ENCODE measurements at places on chromosomes 1 and 21.

- H3K36me3 ChIP-seq = peaks cover 6% of the 10 kb centered on the region
- no peak overlapping the region for H3K27ac ChIP-seq
- H3K27me3 ChIP-seq = no peaks in the 10 kb centered on the region
- H3K4me1 ChIP-seq = no peaks in the 10 kb centered on the region
- no peak overlapping the region for H3K4me3 ChIP-seq
- DNase-seq = no peak
These were observed 146.0 kb downstream of the PEX14 start for GRCh38 chr1:10620776-10621175.

DNA sequence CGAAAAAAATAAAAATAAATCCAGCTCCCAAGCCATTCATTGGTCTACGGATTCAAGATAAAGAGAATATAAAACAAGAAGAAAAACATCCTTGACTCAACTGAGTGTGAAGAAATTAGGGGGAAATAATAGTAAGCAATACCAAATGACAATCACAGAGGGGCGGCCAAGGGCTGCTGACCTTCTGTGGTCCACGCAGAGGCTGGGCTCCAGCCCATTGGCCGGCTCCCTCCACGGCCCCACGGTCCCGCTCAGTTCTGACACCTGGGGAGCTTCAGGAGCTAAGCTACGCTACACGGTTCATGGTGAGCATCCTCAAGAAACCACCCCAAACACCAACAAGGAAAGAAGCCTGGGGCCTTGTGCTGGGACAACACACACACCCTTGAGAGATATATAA lies 400 bp upstream of the KRTAP10-12 start:
- H3K4me3 ChIP-seq = no peak overlapping the region
- H3K27ac ChIP-seq = no peak overlapping the region
- no peak for DNase-seq

DNA sequence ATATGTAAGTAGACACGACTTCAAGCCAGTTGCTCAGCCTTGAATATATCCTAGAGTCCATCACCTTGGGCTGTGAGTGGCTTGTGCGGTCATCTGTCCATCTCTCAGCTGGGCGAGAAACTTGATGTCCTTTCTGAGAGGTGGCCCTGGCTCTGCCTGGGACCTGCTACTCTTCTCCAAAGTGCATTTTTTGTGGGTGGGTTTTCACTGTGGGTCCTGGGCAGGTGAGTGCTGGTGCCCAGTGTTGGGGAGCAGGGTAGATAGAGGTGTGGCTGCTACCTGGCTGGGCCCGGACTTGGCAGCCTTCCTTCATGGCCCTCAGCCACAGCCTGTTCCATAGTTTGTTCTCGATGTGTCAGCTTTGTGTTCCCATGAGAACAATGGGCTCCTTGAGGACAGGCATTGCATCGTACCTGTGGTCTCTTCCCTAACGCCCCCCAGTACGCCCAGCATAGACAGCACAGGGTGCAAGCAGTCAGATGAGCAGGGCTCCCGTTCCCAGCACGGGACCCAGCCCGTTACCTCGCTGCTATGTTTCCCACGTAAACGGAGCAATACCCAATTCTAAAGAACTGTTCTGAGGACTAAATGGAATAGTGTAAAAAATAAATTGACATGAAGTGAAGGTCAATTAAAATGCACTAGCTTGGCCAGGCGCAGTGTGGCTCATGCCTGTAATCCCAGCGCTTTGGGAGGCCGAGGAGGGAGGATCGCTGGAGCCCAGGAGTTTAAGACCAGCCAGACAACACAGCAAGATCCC lies 877 bp upstream of the SLX9 start:
- DNase-seq = no peak
- peak overlapping the region; percentile 76 for H3K4me3 ChIP-seq
- no peaks in the 10 kb centered on the region for H3K36me3 ChIP-seq
- H3K4me1 ChIP-seq = peaks cover 16% of the 10 kb centered on the region
- no peaks in the 10 kb centered on the region for H3K27me3 ChIP-seq
- H3K27ac ChIP-seq = no peak overlapping the region

DNA sequence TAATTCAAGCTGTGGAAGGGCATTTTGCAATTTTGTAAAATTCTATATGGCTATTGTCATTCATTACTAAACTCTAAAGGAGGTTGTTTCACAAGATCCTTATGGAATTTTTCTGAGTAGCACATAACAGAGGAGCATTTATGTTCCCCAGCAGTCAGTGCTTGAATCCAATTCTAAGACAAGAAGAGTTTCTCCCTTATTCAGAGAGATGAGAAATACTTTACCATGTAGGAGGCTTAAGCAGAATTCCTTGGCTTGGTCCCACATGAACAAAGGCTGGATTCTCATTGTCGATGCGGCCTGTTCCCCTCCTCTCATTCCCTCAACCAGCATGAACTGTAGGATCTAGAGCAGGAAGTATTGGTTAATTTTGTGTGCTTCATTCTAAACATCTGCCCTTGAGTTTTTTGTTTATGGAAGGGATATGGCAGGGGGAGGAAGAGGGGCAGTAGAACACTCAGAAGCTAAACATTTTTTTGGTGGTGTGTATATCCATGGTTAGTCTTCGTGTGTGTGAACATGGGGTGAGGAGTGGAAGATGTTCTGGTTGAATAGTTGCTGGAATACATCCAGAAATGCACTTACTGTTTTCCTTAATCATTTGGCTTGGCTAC lies 74.3 kb downstream of the LAMC1 start:
- DNase-seq = no peak
- H3K27ac ChIP-seq = no peak overlapping the region
- H3K4me1 ChIP-seq = peaks cover 64% of the 10 kb centered on the region

GRCh38 chr1:150281758-150282557 lies at the start of gene CIART:
CIART (plus strand) TSS chr1:150282554; CDS start chr1:150283268, 714 bp downstream.
- peaks cover 22% of the 10 kb centered on the region for H3K4me1 ChIP-seq
- peak within 1 kb of the TSS; percentile 96 for H3K27ac ChIP-seq
- no peaks in the 10 kb centered on the region for H3K27me3 ChIP-seq
- peak; percentile 97 for DNase-seq
- peak within 1 kb of the TSS; percentile 77 for H3K4me3 ChIP-seq

DNA sequence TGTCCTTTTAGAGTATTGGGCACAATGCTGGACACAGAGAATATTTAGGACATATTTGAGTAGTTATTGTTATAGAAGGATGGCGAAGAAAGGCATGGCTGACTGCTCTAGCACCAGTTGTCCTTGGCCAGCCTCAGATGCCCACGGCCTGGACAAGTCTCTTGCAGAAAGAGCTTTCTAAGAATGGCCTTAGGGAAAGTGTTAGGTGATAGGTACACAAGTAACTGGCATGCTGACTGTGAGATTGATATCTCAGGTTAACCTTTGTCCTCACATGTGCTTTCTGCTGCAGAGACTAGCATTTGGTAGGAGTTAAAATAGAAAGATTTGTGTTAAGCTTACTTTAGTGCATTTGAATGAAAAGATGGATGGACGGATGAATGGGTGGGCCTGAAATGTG lies 10.1 kb downstream of the SFT2D2 start:
- peaks cover 19% of the 10 kb centered on the region for H3K4me1 ChIP-seq
- H3K27me3 ChIP-seq = no peaks in the 10 kb centered on the region

DNA sequence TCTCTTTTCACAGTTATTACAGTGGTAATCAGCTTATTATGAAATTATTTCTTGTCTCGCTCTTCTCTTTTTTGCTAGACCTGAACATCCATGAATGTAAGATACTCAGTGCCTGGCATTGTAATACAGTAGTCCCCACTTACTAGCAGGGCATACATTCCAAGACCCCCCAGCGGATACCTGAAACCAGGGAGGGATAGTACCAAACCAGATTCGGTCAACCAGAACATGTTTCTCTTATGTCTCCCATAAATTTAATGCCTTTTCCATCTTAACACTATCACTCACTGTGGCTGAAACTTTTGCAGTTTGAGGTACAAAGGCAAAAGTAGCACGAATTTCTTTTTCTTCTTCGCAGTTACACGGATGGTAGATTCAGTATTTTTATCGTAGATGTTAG lies 24.6 kb upstream of the B3GALT2 start:
- H3K27ac ChIP-seq = no peak overlapping the region
- no peaks in the 10 kb centered on the region for H3K4me1 ChIP-seq
- H3K4me3 ChIP-seq = no peak overlapping the region

DNA sequence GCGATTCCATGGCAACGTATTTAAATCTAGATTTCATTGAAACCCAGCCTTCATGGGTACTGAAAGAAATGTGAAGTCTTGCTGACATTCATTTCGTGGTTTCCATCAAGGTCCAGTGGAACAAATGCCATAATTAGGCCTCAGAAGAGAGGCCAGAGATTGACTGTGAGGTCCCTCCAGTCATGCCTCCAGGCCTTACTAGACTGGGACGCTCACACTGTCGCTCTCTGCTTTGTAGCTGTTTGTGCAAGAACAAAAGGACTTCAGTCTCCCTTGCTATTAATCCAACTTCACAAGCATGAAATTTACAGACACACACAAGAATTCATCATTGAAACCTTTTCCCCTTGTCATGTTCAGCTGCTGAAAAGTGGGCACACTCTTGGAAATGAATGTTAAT lies 180.4 kb upstream of the FOXD3 start:
- no peak for DNase-seq
- H3K27me3 ChIP-seq = no peaks in the 10 kb centered on the region
- no peaks in the 10 kb centered on the region for H3K4me1 ChIP-seq
- H3K4me3 ChIP-seq = no peak overlapping the region

GRCh38 chr21:30349572-30349971 lies 1.2 kb upstream of the KRTAP23-1 start:
- H3K4me3 ChIP-seq = no peak overlapping the region
- no peak overlapping the region for H3K27ac ChIP-seq
- DNase-seq = no peak
- no peaks in the 10 kb centered on the region for H3K4me1 ChIP-seq

- H3K4me3 ChIP-seq = peak overlapping the region; percentile 15
- H3K27ac ChIP-seq = no peak overlapping the region
- peaks cover 40% of the 10 kb centered on the region for H3K4me1 ChIP-seq
- no peaks in the 10 kb centered on the region for H3K27me3 ChIP-seq
These were observed 2.0 kb downstream of the PI4KB start for GRCh38 chr1:151325231-151325630.

- H3K27ac ChIP-seq = no peak overlapping the region
- H3K27me3 ChIP-seq = no peaks in the 10 kb centered on the region
- H3K36me3 ChIP-seq = no peaks in the 10 kb centered on the region
- no peak overlapping the region for H3K4me3 ChIP-seq
These were observed 147.5 kb downstream of the CACNA1E start for GRCh38 chr1:181630838-181631237.

Data from thoracic aorta (tissue), 2 donors.